ENCODE measurements at places on chromosomes 2 and 18.

GRCh38 chr18:10312326-10313015, 142.0 kb upstream of the APCDD1 start:
- H3K4me1 ChIP-seq, result peaks cover 4% of the 10 kb centered on the region
- no peak for DNase-seq
- H3K27ac ChIP-seq, result no peak overlapping the region
- no peak overlapping the region for H3K4me3 ChIP-seq
- H3K36me3 ChIP-seq, result no peaks in the 10 kb centered on the region

DNA sequence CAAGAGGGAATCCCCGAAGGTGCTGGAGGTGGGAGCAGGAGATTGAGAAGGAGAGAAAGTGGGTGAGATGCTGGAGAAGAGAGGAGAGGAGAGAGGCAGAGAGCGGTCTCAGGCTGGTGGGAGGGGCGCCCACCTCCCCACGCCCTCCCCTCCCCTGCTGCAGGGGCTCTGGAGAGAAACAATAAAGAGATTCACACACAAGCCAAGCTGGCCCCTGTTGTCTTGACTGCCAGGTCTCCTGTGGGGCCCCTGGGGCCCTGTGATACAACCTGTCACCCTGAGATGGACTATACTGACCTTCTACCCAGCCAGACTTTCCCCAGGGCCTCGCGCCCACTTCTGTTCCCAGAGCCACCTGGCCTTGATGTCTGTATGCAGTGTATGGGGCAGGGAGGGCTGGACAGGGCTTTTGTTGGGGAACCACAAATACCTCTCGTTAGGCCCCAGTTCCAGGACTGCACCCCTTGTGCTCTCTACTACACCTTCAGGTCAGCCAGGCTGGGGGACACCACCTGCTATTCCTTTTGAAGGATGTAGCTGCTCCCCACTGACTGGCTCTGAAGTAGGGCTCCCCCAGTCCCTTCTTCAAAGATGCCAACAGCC, 8.0 kb upstream of the SPEG start:
- H3K27me3 ChIP-seq, result peaks cover 5% of the 10 kb centered on the region
- H3K4me1 ChIP-seq, result no peaks in the 10 kb centered on the region
- DNase-seq, result no peak
- no peaks in the 10 kb centered on the region for H3K36me3 ChIP-seq
- no peak overlapping the region for H3K27ac ChIP-seq
- no peak overlapping the region for H3K4me3 ChIP-seq

DNA sequence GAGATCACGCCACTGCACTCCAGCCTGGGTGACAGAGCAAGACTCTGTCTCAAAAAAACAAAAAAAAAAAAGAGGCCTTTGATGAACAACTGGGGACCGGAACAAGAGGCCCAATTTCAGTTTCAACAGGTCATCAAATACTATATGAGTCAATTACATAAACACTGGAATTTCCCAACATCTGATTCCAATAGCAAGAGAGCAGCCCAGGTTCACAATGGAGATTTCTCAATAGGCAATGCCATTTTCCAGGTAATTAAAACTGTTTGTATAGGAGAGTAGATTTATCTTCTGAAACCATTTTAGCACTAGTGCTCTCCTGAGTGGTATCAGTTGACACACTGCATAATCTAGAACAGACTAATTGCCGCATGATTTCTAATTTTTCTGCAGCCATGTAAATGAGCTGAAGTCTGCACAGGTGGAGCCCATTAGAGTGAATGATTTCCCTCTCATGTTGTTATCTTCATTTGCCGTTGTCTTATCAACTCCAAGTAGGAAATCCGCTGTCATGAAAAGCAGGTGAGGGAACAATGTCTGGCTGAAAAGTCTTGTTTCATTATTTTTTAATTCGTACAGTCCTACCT, 264.1 kb upstream of the MEIS1 start:
- no peak overlapping the region for H3K27ac ChIP-seq
- H3K27me3 ChIP-seq, result no peaks in the 10 kb centered on the region
- no peak for DNase-seq

- no peaks in the 10 kb centered on the region for H3K36me3 ChIP-seq
- no peak for DNase-seq
- peaks cover 60% of the 10 kb centered on the region for H3K27me3 ChIP-seq
- H3K4me1 ChIP-seq, result peaks cover 22% of the 10 kb centered on the region
- H3K27ac ChIP-seq, result no peak overlapping the region
- H3K4me3 ChIP-seq, result peak overlapping the region; percentile 74
These were observed 1.1 kb upstream of the FN1 start for GRCh38 chr2:215436705-215437565.

DNA sequence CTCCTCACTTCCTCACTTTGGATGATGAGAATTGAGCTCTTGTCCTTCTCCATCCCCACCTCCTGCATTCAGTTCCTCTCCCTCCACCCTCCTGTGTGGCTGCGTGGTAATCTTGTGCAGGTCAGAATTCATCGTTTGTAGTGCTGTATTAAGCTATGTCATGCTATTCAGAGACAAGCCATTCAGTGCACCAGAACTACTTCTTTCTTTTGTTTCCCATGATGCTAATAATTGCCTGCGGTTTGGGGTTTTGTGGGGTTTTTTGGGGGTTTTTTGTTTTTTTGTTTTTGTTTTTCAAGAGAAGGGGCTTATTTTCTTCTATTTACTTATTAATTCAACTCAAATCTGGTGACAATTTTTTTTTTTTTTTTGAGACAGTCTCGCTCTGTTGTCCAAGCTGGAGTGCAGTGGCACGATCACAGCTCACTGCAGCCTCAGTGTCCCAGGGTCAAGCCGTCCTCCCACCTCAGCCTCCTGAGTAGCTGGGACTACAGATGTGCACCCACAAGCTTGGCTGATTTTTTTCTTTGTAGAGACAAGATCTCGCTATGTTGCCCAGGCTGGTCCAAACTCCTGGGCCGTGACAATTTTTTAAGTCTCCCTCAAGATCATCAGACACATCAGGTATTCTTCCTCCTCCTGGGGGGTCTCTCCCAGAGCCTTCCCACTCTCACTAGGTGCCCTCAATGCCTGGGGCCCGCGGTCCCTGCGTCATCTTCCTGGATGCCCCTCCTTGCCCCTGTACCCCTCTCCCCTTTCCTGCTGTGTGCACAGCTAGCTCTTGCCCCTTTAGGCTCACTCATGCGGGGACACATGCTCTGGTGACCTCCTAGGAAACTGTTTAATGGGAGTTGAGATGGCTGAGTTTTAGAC, 37.8 kb downstream of the MAL start:
- peak overlapping the region; percentile 15 for H3K4me3 ChIP-seq
- peaks cover 5% of the 10 kb centered on the region for H3K4me1 ChIP-seq

- no peak for DNase-seq
- H3K4me3 ChIP-seq, result no peak overlapping the region
- no peaks in the 10 kb centered on the region for H3K27me3 ChIP-seq
- H3K36me3 ChIP-seq, result no peaks in the 10 kb centered on the region
- no peak overlapping the region for H3K27ac ChIP-seq
These were observed 219.6 kb upstream of the RGPD4 start for GRCh38 chr2:107607054-107607453.

DNA sequence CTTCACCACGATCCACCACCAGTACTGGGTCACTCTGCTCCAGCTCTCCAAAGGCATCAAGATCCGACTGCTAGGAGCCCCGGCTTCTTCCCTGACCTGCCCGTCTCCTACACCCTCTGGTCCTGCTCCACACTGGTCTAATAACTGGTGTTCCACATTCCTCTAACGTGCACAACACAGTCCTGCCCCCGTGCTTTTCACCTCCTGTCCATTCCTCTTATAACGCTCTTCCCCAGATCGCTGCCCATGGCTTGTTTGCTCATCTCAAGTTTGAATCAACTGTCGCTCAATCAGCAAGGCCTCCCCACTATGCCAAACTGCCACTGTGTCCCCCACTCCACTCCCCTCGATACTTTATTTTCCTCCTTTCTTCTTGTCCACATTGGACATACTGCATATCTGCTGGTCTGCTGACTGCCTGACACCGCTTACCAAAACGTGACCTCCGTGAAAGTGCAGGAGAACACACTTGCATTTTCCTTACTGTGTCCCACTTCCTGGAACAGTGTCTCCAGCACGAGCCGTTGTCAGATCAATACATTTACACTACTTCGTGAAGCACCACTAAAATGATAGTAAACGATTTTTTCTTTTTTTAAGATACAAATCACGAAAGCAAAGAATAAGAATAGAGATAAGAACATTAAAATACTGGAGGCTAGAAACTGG, 6.5 kb downstream of the HDLBP start:
- no peak for DNase-seq
- no peaks in the 10 kb centered on the region for H3K36me3 ChIP-seq
- H3K4me3 ChIP-seq, result peak overlapping the region; percentile 21
- H3K27ac ChIP-seq, result peak overlapping the region; percentile 41
- peaks cover 68% of the 10 kb centered on the region for H3K4me1 ChIP-seq

- H3K36me3 ChIP-seq, result no peaks in the 10 kb centered on the region
- DNase-seq, result no peak
- H3K4me1 ChIP-seq, result no peaks in the 10 kb centered on the region
- no peaks in the 10 kb centered on the region for H3K27me3 ChIP-seq
- H3K27ac ChIP-seq, result no peak overlapping the region
These were observed 262.4 kb downstream of the MEIS1 start for GRCh38 chr2:66697366-66697765.

DNA sequence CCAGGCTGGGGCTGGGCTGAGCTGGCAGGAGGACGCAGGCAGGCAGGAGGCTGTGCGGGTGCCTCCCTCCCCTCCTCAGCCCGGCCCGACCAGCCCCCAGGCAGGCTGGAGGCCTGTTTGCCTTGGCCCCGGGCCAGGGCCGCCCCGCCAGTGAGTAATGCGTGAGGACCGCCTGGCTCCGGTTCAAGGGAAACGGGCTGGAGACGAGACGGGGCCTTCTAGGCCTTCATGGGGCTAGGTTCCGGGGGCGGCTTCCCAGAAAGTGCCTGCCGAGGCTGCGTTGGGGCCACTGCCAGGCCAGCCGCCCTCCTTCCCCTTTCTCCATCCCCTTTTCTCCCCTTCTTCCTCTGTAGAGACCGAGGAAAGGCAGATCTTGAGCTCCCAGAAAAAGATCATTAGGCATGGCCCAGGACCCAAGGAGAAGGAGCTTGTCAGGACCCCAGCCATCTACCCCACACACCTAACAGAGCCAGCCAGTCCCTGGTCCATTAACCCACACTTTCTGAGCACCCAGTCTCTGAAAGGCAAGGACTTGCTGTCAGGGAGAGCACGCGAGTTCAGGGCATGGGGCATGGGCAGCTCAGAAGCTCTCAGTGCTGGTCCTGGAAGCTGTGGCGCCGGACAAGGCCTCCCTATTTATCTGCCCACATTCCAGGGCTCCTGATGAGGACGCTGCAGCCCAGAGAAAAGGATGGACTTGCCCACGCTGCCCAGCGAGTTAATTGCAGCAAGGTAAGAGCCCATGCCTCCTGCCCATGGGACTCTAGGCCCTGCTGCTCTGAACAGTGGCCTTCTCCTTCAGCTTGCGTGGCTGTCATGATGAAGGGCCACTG, 48.5 kb downstream of the SMAD7 start:
- peaks cover 12% of the 10 kb centered on the region for H3K4me1 ChIP-seq
- peaks cover 6% of the 10 kb centered on the region for H3K36me3 ChIP-seq
- H3K27ac ChIP-seq, result no peak overlapping the region

GRCh38 chr2:215614296-215614695, 178.4 kb upstream of the FN1 start:
- no peak overlapping the region for H3K27ac ChIP-seq
- no peaks in the 10 kb centered on the region for H3K4me1 ChIP-seq
- H3K27me3 ChIP-seq, result peaks cover 30% of the 10 kb centered on the region
- DNase-seq, result no peak
- no peak overlapping the region for H3K4me3 ChIP-seq
- no peaks in the 10 kb centered on the region for H3K36me3 ChIP-seq

- H3K4me1 ChIP-seq, result no peaks in the 10 kb centered on the region
- H3K27me3 ChIP-seq, result no peaks in the 10 kb centered on the region
- no peak overlapping the region for H3K27ac ChIP-seq
- H3K36me3 ChIP-seq, result no peaks in the 10 kb centered on the region
- H3K4me3 ChIP-seq, result no peak overlapping the region
These were observed 74.0 kb downstream of the NRXN1 start for GRCh38 chr2:50957896-50958295.

DNA sequence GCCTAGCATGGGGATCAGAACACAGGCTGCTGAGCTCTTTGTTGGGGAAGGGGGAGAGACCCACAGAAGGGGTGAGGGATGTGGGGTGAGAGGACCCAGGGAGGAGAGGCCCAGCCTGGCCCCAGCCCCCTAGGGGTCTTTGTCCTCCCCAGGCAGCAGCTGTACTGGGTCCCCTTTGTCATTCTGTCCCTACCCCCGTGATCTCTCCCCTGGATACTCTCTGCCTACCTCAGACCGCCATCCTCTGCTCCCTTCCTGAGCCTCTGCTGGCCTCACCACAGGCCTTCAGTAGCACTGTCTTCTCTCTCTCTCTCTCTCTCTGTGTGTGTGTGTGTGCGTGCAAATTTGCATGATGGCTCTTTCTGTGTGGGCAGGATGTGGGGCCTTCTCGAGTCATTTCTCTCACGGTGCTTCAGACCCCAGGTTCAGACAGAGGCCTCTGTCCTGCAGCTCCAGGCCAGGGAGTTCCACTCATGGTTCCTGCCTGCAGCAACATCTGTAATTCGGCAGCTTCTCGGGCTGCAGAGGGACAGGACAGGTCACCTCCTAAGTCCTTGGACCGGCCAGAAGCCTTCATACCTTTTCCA, 1.4 kb downstream of the PSD4 start:
- peak overlapping the region; percentile 84 for H3K27ac ChIP-seq
- peaks cover 74% of the 10 kb centered on the region for H3K4me1 ChIP-seq
- DNase-seq, result peak; percentile 90
- no peaks in the 10 kb centered on the region for H3K27me3 ChIP-seq

GRCh38 chr2:110858993-110859701, 126.8 kb downstream of the ACOXL start:
- peaks cover 61% of the 10 kb centered on the region for H3K4me1 ChIP-seq
- H3K4me3 ChIP-seq, result peak overlapping the region; percentile 74
- H3K27me3 ChIP-seq, result peaks cover 10% of the 10 kb centered on the region
- H3K27ac ChIP-seq, result peak overlapping the region; percentile 18
- H3K36me3 ChIP-seq, result no peaks in the 10 kb centered on the region
- DNase-seq, result no peak

DNA sequence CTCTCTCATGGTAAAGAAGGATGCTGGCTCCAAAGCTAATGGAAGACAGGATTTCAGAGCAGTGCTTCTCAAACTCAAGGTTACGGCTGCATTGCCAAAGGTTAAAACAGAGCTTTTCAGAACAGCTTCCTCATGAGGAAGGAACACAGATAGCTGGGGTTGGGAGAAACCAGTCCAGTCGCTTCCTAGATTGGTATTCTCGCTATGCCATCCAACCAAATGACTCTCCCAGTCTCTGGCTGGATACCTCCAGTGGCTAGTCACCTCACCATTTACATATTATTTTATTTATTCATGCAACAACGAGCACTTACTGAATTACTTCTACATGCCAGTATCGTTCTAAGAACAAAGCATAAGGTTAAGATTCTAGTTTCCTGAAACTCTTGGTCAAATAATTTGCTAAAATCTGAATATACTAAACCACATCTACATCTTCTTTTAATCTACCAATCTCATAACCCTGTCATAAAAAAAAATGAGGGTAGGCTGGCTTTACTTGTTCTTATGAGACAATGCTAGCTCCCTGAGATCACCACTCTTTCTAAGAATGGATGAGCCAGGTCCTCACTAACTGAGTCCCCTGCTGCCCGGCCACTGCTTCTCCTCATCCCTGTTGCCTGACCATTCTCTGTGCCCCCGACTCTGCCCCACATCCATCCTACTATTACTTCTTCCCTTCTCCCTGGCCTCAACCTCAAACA, 20.4 kb downstream of the KDSR start:
- no peak overlapping the region for H3K27ac ChIP-seq
- no peak for DNase-seq
- no peaks in the 10 kb centered on the region for H3K27me3 ChIP-seq

Measured in natural killer cell treated with Interleukin-12 subunit alpha and Interleukin-12 subunit beta and Interleukin-15 and Interleukin-18, amount 100 ng/mL, for 72 hours (primary cell).